Hypothalamus (tissue), 51 donors: ENCODE measurements at places on chromosomes 6 and 20.

DNA sequence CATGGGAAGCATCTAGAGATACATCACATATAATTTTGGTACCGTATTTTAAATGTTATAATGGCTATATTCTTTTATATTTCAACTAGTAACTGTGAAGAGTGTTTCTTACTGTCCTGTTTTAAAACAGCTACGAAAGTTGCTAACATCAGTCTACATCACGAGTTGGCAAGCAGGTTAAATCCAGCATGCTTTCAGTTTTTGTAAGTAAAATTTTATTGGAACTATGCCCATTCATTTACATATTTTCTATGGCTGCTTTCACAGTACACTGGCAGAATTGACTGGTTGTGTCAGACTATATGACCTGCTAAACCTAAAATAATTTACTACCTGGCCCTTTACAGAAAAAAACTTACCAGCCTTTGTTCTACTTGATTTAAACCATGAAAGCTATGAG lies 478.1 kb downstream of the PHF3 start:
- no peak for DNase-seq

GRCh38 chr6:144683216-144684070 lies 398.3 kb downstream of the UTRN start:
- DNase-seq: no peak

- no peak for DNase-seq
These were observed 29.0 kb upstream of the BCLAF1 start for GRCh38 chr6:136318676-136319075.

DNA sequence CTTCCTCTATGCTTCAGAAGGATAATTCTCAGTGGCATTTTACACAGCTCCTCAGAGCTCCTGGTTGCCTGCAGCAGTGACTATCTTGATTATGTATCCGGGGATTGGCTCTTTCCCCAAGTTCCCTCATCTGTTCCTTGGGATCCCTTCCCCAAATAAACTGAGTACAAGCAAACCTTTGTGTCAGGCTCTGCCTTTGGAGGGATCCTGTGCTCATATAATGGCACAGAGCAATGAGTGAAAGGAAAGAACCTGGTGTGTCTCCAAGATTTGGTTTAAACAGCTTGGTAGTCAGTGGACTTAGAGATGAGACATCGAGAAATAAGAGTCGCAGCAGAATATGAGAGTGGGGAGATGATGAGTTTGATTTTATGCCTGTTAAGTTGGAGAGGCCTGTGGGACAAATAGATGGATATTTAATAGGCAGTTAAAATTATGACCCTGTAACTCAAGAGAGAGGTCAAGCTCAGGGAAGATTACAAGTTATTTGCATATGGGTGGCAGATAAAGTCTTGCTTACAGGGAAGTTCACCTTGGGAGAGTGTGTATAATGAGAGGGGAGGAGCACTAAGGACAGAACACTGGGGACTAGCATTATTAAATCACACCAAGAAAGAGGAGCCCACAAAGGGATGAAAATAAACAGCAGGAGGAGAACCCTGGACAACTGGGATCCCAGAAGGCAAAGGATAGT lies 44.1 kb upstream of the GCLC start:
- DNase-seq: no peak

DNA sequence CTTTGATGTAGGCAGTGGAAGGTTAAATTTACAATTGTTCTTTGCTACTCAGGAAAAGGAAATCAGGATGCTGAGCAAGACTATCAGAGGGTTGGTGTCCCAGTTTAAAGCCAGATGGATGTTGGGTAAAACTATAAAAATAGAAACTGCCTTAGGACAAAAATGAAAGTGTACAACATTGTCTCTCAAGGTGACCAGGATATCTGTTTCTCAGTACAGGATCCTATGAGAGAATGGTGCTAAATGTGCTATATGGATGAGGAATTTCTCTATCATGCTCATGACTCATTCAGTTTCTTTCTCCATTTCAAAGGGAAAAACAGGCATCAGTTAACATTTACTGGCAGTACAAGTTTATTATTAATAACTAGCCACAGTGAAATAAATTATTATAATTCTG lies 534.2 kb upstream of the GJE1 start:
- no peak for DNase-seq

DNA sequence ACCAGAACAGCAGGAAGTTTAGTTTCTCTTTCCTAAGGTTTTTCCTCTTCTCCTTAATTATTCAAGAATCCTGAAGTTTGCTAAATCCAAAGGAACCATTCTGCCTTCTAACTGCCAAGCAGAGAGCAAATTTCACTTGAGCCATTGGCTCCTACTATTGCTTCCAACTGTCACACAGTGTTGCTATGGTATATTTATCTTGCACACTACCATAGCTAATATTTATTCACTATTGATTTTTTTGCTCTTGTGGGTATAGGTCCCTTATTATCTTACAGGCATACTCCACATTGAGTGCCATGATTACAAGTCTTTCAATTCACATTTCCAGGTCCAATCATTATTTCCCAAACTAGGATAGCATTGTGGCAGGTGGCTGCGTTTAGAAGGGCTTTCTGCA lies 266.7 kb upstream of the FLRT3 start:
- DNase-seq: no peak

DNA sequence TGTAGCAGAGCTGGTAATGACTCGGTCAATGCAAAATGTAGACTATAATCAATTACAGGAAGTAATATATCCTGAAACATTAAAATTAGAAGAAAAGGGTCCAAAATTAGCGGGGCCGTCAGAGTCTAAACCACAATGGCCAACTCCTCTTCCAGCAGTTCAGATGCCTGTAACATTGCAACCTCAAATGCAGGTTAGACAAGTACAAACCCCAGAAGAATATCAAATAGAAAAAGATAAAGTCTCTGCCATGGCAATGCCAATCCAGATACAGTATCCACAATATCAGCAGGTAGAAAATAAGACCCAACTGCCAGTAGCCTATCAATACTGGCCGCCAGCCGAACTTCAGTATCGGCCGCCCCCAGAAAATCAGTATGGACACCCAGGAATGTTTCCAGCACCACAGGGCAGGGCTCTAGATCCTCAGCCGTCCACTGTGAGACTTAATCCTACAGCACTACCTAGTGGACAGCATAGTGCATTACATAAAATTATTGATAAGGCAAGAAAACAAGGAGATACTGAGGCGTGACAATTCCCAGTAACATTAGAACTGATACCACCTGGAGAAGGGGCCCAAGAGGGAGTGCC lies 158.4 kb downstream of the GPX5 start:
- DNase-seq: no peak

DNA sequence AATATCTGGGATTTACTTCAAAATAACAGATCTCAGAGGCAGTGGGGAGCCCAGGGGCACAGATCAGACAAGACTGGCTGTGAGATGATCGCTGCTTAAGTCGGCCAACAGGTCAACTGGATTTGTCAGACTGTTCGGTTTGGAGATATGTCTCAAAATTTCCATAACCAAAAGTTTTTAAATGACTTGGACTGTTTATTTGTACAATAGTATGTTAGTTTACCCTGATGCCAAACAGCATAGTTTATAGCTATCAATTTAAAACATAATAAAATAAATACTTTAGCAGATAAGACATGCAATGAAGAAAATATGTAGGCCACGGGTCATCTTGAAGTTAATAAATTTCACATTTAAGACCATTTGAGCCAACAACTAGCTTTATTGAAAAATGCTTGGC lies 126.7 kb downstream of the IRF4 start:
- DNase-seq: no peak

DNA sequence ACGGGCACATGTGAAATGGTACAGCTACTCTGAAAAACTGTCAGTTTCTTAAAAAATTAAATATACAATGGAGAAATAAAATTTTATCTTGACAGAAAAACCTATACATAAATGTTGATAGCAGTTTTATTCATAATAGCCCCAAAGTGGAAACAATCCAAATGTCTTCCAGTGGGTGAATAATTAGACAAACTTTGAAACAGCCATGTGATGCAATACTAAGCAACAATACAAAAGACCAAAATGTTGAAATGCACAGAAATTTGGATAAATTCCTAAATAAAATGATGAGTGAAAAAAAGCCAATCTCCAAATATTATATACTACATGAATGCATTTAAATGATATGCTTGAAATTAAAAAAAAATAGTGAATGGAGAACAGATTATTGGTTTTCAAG lies 523.1 kb downstream of the HTR1B start:
- DNase-seq: no peak

GRCh38 chr20:10972219-10972860 lies 298.5 kb upstream of the JAG1 start:
- no peak for DNase-seq

GRCh38 chr20:7843613-7844012 lies 96.6 kb downstream of the HAO1 start:
- no peak for DNase-seq

GRCh38 chr6:28322661-28323060 lies 13.3 kb downstream of the ZSCAN31 start:
- no peak for DNase-seq

DNA sequence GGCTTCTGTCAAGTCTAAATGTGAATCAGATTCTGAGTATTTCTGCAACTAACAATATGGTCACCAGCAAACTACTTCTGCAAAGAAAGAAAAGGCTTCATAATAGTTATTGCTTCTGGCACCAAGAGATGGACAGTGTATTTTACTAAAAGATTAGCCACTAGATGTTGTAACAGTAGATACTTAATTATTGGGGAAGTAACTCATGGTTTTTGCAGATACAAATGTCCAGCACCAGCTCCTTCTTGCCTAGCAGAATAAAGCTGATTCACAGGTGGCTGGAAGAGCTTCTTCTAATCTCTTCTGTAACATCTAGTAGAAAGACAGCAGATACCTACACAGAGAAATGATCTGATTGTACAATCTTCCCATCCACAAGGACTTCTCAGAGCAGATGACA lies 21.2 kb downstream of the ATXN1 start:
- DNase-seq: no peak

- no peak for DNase-seq
These were observed 124.2 kb downstream of the LY86 start for GRCh38 chr6:6712449-6713403.

DNA sequence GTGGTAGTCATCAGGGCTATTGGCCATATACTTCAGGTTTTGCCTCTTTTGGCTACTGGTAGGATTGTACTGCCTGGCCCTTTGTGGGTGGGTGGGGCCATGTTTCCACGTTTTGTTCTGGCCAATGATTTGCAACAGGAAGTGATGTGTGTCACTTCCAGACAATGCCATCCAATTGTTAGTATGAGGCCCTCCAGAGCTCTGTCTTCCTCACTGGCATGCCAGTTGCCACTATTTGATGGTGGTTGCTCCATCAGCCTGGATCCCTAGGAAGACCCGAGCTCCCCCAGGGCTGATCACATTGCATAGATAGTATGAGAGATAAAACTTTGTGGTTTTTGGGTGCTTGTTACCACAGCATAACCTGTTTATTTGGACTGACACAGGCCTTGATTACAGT lies 7.7 kb upstream of the LRRN4 start:
- no peak for DNase-seq

GRCh38 chr6:109644131-109644530 lies 46.9 kb downstream of the AK9 start:
- no peak for DNase-seq

- DNase-seq: no peak
These were observed 87.2 kb downstream of the FKBP5 start for GRCh38 chr6:35601331-35602132.

- no peak for DNase-seq
These were observed 317.8 kb upstream of the SULF2 start for GRCh38 chr20:48102931-48103660.

GRCh38 chr6:17298257-17298656 lies 17.1 kb downstream of the RBM24 start:
- no peak for DNase-seq

- no peak for DNase-seq
These were observed 118.3 kb upstream of the EXOC2 start for GRCh38 chr6:811191-811590.

- no peak for DNase-seq
These were observed 68.9 kb downstream of the MTHFD1L start for GRCh38 chr6:150934380-150934779.

- DNase-seq: no peak
These were observed 311.3 kb upstream of the CNR1 start for GRCh38 chr6:88477413-88477812.

GRCh38 chr6:147737115-147737514 lies 228.6 kb downstream of the SAMD5 start:
- no peak for DNase-seq

DNA sequence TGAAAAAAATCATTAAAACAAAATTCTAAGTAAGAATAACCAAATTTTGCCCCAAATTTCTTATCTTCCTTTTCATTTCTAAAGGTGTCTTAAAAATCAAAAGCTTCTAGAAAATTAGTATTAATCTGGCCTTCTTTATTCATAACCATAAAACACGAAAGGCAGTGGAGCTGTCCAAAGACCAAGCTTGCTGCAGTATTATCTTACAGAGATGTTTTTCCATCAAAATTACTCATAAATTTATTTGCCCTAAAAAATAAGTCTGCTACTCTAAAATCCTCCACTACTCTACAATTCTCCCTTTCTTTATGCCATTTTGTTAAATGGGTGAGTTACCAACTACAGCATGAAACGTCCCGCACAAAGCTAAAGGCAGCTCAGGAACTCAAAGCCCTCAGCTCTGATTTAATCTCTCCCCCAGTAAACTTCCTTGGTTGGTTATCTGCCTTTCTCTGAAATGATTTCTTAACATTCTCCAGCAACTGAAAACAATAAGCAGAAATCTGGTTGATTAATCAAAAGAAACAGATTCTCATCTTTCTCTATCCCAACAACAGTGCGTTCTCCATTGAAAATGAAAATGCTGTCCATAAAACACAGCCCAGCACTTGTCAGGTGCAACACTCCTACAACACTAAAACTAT lies 2.1 kb downstream of the USP49 start:
- DNase-seq: no peak

DNA sequence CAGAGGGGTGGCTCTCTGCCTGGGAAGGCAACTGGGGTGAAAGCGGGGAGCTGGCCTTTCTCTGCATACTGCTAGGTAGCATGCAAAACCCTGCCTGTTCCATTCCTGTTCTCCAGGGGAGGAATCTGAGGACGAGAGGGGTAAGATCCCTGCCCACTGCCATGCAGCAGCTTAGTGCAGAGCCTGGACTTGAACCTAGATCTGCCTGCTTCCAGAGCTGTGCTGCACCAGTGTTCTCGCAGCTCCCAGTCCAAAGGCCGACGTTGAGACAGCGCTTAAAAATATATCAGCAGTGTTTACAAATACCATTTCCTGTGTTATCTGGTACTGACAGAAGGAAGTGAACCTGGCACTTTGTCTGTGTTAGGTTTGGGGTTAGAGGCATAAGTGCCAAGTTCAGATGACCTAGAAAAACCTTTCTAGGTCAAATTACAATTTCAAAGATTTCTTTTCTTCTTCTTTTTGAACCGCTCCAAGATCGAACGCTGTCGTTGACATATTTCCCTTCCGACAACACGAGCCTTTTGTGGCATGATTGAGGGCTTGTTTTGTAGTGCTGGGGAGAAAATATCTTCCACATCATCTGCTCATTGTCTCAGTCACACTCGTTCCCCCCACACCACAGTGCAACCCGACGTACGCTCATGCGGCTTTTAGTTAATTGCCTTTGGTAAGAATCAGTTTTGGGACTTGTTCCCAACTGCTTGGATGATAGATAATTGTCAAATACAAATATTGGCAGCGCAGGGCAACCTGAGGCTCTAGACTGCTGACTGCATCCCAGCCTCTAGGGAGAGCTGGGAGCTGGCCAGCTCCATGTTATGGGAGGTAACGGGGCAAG lies 44.6 kb downstream of the TOX2 start:
- no peak for DNase-seq

GRCh38 chr20:58403272-58403671 lies 14.2 kb downstream of the VAPB start:
- DNase-seq: no peak
